ENCODE measurements at places on chromosomes 6 and 20. TPM values are rescaled to one million over a fixed set of nuclear protein-coding genes. Genes with fewer than 3 reads are reported as not detected.

SNAP91 gene
- under 0.01 TPM for total RNA-seq

IPCEF1 gene
- 0.43 TPM for total RNA-seq

PPIL6 gene
- total RNA-seq = 6.9 TPM

RRAGD gene
- total RNA-seq = 0.14 TPM

L3MBTL1 gene
- 3.6 TPM for total RNA-seq
